ENCODE measurements at places on chromosomes 12 and 14.

GRCh38 chr12:131380220-131380964 is 330.5 kb upstream of the SFSWAP start:
- DNase-seq: no peak

DNA sequence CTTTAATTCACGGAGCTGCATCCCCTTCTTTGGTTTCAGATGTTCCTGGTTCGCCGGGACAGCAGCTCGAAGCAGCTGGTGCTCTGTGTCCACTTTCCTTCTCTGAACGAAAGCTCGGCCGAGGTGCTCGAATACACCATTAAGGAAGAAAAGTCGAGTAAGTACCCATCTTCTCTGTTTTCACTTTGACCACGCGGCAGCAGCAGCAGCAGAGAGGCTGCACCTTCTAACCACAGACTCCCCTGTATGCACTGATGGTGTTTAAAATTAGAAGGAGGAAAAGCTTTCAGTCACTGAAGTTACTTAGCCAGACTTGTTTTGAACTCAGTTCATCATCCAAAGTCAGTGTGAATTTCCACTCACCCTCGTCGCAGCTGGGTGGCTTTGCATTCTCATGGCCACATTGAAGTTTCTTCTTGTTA is 63.8 kb downstream of the RIN3 start:
- no peak for DNase-seq

- DNase-seq: no peak
Observed at GRCh38 chr14:100328495-100329163, 5.5 kb downstream of the SLC25A47 start.

- DNase-seq: no peak
Observed at GRCh38 chr14:72780751-72781150, 113.2 kb downstream of the DPF3 start.

- DNase-seq: no peak
Observed at GRCh38 chr14:100298551-100299237, 7.5 kb downstream of the SLC25A29 start.
